Lung (tissue), 17 donors: ENCODE measurements at places on chromosomes 5 and 9. TPM values are rescaled to one million over a fixed set of nuclear protein-coding genes. Genes with fewer than 3 reads are reported as not detected.

GRCh38 chr9:113593682-113594281 lies 130.3 kb downstream of the RGS3 start:
- peak; percentile 99 for DNase-seq

The NDOR1 gene
- total RNA-seq: 22.0 TPM

DNA sequence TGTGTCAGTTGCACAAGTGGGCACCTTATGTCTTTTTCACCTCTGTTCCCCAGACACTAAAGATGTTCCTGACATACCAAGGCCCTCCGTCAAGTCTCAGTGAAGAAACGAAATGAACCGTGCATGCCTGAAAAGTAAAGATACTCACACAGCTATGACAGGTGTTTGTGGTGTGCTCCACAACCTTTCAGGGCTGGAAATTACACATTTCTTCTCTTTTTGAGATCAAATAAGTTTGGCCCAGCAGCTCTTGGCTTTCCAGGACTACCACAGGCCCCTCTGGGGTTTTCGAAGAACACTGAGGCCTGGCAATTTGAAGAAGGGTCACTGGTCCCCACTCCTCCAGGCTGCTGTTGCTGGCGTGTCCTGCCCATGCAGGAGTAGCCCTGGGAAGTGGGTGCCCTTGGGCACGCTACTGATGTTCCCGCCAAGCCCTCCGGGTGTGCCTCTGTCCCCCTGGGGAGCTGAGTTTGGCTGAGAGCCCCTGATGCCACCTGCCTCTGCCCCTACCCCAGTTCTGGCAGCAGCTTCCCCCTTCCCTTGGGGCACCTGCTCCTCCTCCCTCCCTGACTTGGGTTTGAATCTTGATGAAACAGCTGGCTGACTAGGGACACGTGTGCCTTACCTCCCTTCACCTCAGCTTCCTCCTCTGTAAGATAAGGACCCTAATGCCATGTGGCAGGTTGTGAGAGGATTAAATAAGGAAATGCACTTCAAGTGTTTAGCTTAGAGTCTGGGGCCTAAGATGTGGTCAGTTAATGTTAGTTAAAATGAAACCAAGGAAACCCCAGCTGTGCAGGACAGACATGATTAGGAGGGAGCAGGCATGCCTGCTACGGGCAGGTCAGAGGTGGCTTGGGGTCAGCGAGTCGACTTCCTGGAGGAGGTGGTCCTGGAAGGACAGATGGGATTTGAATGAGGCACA lies 49.1 kb upstream of the GADD45G start:
- peak; percentile 28 for DNase-seq

DNA sequence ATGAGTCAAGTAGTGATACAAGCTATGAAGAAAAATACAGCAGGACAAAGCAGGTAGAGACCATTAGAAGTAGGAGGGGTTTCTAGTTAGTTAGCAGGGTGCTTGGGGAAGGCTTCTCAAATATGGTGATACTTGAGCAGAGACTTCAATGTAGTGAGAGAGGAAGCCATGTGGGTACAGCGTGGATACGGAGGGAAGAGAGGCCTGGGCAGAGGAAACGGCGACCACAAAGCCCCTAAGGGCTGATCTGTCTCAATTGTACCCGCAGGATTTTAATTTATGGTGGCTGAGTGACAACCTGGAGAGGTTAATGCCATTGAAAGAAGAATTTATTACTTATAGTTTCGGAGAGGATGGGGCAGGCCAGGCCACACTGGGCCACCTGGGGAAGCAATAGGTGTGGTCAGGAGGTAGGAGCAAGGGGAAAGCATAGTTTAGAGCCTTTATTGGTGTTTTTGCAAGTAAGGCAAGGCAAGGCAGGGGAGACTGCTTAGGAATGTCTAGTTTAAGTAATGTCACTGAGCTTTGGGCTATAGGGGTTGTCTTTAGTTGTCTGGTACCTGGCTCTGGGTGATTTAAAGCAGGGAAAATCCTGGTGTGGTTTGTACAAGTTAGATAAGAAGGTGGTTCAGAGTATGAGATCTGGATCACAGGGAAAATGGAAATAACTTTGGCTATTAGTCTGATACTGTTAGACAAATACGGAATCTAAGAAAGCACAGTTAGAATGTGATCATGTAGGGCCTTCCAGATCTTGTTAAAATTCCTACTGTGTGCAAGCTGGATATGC lies 42.6 kb downstream of the GCNT4 start:
- DNase-seq: no peak

DNA sequence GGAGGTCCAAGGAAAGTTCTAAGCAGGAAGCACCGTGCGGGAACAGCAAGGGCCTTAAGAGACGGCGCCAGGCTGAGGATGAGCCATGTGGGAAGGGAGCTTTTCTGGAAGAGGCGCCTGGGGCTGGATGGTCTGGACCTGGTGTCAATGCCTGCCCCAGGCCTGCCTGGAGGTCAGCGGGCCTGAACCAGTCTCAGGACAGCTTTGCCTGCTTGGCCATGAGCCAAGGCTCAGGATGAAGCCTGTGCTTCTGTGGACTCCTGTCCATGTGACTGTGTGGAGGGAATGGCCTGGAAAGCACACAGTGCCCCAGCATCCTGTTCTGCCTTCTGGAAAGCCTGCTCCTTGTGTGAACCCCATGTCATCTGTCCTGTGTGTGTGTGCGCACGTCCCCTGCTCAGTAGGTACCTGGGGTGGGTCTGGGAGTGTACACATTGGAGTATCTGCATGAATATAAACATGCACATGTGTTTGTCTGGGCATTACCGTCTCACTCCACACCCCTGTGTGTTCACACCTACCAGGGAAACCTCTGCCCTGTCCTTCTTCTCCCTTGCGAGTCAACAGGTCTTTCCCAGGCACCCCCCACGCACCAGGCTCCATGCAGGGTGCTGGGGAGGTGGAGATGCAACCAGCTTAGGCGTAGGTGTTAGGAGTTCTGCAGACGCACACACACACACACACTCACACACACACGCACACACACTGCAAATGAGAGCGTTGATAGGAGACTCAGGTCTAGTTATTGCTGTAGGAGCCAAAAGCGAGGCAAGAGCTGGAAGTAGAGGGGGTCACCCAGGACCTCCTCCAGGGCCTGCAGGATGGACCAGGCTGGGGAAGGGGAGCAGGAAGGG lies 24.8 kb downstream of the DAB2IP start:
- DNase-seq: peak; percentile 30

The ADGRD2 gene
- total RNA-seq: not detected

The ENTREP1 gene
- 47.9 TPM for total RNA-seq

DNA sequence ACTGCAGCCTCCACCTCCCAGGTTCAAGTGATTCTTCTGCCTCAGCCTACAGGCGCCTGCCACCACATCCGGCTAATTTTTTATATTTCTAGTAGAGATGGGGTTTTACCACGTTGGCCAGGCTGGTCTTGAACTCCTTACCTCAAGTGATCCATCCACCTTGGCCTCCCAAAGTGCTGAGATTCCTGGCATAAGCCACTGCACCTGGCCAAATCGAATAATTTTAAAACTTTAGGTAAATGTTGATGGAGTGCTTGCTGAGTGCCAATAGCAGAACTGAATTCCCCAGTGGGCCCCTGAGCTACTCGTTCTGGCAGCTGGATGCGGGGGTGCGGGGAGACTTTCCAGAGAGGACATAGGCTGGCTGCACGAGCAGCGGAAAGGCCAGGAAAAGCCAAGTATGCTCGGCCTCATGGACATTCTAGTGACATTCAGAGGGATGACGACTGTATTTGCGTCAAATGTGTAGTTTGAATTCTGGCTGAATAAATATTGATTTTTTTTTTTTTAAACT lies 16.8 kb downstream of the TRAF2 start:
- DNase-seq: peak; percentile 31

The PRR16 gene
- 5.9 TPM for total RNA-seq

DNA sequence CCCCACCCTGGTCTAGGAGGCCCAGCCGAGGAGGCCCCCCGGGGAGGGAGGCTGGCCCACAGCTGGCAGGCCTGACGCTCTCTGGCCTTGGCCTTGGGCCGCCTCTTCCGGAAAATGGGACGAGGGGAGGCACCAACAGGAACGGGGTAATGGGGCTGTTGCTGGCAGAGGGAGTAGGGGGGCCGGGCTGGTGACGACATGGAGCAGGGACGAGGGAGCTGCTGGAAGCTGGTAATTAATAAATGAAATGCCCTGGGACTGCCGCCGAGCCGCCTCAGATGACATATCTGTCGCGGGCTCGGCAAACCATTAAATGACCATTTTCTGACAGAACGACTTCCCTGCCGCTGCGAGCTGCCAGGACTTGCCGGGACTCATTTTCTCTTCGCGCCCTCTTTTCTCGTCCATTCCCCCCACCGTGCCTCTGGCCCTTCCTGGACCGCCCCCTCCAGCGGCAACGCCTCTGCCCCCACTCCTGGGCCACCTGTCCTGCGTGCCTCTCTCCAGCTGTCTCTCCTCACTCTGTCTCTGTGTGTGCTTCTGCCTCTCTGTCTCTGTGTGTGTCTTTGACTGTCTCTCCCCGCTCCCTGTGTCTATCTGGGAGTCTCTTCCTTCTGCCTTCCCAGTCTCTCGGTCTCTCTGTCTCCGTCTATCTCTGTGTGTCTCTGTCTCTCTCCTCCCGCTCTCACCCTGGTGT lies 215.7 kb downstream of the PAX5 start:
- DNase-seq: peak; percentile 51

GRCh38 chr5:83653669-83654068 lies 67.0 kb downstream of the HAPLN1 start:
- DNase-seq: no peak

DNA sequence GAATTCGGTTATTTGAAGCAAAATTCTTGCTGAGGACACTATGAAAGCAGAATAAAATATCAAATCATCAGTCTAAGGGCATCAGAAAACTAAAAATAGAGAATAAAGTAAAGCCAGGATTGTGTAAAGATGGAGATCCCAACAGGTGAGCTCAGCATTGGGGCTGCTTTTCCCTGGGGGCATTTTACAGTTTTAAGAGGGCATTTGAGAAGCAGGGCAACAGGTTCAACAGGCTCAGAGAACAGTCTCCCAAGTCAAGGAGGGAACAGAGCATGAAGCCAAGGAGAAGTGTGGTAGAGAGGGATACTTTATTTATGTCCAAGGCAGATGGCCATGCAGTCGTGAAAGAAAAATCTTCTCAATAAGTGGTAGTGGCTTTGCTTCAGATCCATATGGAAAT lies 145.4 kb downstream of the SYK start:
- peak; percentile 62 for DNase-seq

DNA sequence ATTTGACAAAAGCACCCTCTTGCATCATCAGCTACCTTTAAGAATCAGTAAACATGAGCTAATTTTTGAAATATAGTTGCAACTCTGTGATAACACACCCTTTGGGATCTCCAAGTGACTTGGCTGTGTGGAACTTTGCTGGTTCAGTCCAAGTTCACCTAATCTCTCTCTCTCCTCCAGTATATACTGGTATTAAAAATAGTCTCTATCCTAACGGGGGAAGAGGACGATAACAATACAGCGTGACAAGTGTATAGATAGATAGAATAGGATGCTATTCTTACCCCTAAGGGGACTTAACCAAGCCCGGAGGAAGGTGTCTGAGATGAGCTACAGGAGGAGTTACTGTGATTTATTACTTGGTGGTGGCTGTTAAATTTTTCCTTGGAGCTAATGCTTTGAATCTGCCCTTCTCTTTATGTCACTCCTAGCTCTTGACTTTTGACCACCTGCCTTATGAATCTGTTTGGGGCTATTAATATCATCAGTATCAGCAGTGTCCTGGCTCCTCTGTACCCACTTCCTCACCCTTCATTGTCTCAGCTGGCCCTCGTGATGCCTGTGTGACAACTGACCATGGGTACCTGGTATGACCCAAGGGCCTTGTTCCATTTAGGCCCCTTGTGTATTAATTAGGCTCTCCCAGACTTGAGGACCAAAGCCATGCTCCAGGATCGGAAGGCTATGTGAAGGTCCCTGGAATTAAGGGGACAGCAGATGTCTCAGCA lies 223.9 kb downstream of the SREK1 start:
- no peak for DNase-seq

DNA sequence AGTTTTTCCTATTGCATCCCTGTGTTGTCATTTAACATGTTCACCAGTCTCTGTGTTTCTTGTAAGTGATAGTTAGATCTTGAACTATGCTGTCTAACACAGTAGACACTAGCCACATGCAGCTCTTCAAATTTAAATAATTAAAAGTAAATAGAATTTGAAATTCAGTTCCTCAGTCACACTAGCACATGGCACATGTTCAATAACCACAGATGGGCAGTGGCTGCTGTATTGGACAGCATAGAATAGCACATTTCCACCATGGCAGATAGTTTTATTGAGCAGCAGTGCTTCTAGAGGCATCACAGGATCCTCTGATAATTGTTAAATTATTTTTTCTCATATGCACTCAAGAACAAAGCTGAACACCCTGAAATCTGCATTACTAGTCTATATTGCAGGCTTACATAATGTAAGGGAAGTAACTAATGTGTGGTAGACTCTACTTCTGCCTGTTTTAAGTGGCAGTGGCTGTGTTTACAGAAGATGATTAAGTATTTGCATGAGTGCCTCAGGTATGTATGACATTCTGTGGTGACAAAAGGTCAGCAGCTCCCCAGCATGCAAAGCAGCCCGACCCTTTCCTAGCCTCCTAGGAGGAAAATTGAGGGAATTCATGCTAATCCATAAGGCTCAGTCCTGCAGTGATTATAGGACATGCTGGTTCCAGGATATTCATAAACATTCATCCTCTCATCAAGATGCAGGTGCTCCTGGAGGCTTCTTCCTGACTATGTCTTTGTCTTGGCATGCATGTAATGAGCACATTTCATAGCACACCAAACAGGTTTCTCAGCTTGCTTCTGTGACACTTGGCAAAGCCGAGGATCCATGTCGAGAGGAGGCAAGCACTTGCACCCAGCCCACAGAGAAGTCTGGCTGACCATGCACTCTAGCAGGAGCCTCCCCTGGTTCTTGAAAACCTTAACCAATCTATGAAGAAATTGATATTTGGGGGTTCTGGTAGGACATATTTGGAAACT lies 45.5 kb downstream of the SH3RF2 start:
- DNase-seq: peak; percentile 37

DNA sequence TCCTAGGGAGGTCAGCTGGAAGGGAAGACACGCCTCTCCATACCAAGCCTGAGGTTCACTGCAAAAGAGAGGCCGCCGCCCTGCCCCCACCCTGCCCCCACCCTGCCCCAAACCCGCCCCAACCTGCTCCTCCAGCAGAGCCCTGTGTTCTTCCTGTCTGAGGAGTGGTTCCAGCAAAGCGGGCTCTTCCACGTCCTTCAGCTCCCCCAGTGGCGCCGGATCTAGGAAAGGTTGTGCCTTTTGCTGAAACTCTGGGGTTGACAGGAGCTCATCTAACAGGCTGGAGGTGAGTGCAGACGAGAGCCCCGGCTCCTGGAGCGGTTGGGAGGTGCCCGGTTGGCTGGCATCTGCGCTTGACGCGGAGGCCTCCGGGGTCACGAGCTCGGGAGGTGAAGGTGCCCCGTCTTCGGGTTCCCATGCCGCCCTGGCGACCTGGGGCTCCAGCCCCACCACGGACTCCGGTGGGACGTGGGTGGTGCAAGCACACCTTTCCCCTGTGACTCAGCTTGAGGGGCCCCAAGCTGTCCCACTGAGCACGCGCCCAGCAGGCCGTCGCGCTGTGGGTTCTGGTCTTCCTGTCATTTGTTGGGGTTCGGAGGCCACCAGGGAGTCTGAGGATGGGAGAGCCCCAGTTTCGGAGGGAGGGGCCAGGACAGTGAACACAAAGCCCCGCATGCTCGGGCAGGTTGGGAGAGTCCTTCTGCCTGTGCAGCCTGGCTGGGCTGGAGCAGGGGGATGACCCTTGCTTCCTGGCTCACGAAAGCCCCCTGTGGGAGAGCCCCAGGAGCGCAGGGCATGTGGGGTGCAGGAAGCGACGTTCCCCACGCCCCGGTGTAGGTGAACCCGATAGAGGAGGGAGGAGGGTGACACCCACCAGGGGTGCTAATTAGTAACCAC lies 1467.1 kb downstream of the FOXD4L5 start:
- no peak for DNase-seq
